ENCODE measurements at places on chromosomes 2 and 18. TPM values are rescaled to one million over a fixed set of nuclear protein-coding genes. Genes with fewer than 3 reads are reported as not detected.

The IL1R1 gene
- 132 TPM for total RNA-seq

DNA sequence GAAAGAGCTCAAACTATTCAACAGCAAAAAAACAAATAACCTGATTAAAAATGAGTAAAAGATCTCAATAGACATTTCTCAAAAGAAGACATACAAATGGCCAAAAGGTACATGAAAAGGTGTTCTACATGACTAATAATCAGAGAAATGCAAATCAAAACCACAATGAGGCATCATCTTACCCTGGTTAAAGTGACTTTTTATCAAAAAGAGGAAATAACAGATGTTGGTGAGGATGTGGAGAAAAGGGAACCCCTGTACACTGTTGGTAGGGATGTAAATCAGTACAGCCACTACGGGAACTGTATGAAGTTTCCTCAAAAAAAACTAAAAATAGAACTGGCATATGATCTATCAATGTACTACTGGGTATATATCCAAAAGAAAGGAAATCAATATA, 39.8 kb upstream of the TMEM163 start:
- DNase-seq: no peak

DNA sequence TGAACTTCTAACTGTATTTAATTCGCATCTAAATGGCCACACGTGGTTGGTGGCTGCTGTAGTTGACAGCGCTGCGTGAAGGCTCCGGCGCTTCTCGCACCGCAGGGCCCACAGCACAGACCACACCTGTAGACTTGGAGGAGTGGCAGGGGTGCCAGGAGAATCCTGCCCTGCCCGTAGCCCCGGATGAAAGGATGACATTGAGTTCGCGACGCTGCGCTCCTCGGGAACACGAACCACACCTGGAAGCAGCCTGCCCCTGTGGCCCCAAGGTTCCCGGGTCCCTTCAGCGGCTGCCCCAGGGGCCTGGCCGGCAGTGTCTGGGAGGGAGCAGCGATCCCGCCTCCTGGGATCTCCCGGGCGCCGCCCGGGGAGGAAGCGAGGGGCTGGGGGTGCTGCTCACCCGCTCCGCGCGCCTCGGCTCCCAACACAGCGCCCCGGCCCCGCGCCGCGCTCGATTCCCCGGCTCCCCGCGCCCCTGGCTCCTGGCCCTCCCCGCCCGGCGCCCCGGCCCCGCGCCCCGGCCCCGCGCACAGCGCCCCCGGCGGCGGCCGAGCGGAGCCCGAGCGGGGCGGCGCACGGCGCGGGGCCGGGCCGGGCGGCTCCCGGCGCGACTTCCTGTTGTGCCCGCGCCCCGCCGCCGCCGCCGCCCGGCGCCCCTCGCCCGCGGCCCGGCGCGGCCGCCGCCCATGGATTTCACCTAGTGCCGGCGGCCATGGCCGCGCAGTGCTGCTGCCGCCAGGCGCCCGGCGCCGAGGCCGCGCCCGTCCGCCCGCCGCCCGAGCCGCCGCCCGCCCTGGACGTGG, at the start of gene RNPEPL1:
RNPEPL1 (plus strand) TSS at position 613 of the 806 bp plus-strand sequence; CDS start at position 716, 103 bp downstream.
- DNase-seq: peak; percentile 65

GRCh38 chr18:45137087-45137419, 456.4 kb downstream of the SETBP1 start:
- DNase-seq: no peak

- no peak for DNase-seq
Observed at GRCh38 chr2:180846756-180847472, 133.5 kb upstream of the UBE2E3 start.
